Urinary bladder (tissue), 4 donors: ENCODE measurements at places on chromosomes 13 and 19. TPM values are rescaled to one million over a fixed set of nuclear protein-coding genes. Genes with fewer than 3 reads are reported as not detected.

DNA sequence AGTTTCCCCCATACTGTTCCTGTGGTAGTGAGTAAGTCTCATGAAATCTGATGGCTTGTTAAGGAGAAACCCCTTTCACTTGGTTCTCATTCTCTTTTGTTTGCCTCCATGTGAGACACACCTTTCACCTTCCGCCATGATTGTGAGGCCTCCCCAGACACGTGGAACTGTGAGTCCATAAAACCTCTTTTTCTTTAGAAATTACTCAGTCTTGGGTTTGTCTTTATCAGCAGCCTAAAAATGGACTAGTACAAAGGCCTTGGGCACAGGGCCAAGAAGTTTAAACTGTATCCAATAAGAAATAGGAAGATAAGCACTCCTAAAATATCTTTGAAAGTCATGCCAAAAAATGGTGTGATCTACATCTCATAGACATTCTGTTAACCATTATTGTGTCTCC is 176.9 kb downstream of the TBC1D4 start:
- no peak for DNase-seq

ZNF536 gene
- total RNA-seq, result 34.4 TPM

SYT3 gene
- total RNA-seq, result 0.16 TPM

MYO1F gene
- total RNA-seq, result 7.5 TPM

DNA sequence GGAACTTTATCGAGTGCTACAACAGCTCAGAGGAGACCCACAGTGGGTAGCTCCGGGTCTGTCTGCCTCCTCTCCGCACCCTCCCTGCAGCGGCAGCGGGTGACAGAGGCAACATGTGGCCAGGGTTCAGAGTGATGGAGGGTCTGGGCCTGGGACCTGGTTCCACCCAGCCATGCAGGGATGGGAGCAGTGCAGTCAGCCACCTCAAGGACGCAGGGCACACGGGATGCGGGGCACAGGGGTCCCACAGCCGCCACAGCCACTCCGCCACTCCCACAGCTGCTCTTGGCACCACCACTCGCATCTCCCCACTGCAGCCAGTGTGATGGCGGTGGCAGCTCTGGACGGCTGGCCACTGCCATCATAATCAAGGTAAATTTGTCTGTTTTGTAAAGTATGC is 892.9 kb downstream of the OLFM4 start:
- no peak for DNase-seq

DOCK9 gene
- 84.4 TPM for total RNA-seq

GRCh38 chr19:850221-850978 is 1.7 kb upstream of the ELANE start:
- peak; percentile 52 for DNase-seq

DNA sequence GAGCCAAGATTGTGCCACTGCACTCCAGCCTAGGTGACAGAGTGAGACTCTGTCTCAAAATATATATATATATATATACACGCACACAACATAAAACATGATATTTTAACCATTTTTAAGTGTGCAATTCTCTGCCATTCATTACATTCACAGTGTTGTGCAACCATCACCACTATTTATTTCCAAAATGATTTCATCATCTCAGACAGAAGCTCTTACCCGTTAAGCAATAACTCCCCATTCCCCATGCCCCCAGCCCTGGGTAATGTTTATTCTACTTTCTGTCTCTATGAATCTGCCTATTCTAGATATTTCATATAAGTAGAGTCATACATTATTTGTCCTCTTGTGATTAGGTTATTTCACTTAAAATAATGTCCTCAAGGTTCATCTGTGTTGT is 20.3 kb downstream of the WDR88 start:
- DNase-seq, result no peak

PRR22 gene
- total RNA-seq, result 0.48 TPM

DNA sequence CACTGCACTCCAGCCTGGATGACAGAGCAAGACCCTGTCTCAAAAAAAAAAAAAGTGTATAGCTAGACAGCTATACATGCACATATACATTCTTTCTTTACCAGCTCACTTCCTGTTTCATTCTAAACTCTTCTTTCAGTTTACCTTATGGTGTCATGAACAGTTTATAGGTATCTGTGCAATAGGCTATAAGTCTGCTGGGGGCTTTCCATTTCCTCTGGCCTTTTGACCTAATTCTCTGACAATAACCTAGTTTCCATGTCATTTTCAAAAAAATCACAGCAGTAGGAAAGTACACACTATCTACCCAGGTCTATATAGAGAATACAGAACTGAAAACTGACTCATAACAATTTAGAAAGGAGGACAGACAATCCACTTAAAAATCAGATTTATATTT is 24.4 kb upstream of the URAD start:
- no peak for DNase-seq
